ENCODE measurements at places on chromosomes 7 and 10.

GRCh38 chr7:115116773-115117715 is 195.2 kb downstream of the MDFIC start:
- DNase-seq, result no peak

GRCh38 chr7:112437072-112437471 is 13.2 kb upstream of the IFRD1 start:
- no peak for DNase-seq

DNA sequence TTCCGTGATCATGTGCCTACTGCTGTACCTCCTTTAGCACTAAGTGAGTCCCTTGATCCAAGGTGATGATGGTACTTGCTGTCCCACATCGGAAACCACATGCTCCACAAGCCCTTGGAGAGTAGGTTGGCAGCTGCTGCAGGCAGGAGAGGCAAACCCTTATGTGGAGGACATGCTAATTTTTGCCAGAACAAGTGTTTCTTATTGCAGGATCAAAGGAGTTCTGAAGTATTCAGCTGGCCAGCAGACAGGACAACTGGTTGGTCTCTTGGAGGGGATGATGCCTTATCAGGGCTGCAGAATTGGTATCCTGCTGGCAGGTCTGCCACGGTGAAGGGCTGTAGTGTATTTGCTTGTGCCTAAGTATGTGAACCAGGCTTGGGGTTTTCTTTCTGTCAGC is 36.8 kb downstream of the NACAD start:
- DNase-seq, result no peak

DNA sequence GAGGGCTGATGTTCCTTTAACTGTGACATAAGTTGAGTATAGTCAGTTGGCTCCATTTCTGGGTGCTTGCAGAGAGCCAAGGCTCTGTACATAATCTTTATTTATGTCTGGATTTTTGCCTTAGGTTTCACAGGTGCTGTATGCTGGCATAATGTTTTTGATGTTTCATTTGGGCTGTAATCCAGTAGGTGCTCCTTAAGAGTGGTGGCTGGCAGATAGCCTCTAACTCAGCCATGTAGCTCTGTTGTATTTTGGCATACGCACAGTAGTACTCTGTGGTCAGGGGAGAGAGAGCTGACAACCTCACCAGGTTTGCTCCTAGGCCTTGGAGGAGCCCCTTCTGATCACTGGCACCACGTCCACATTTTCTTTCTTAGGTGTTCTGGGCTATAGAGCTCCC is 61.1 kb downstream of the RNF133 start:
- no peak for DNase-seq

- no peak for DNase-seq
Observed at GRCh38 chr7:41183741-41184140, 519.1 kb downstream of the INHBA start.

GRCh38 chr7:98294798-98295382 is 13.4 kb downstream of the BRI3 start:
- DNase-seq, result no peak

- DNase-seq, result no peak
Observed at GRCh38 chr7:5477723-5478531, 54.3 kb upstream of the TNRC18 start.

GRCh38 chr10:23981520-23982309 is 227.2 kb upstream of the KIAA1217 start:
- no peak for DNase-seq

- DNase-seq, result no peak
Observed at GRCh38 chr7:159153511-159153910, 8.8 kb upstream of the VIPR2 start.

DNA sequence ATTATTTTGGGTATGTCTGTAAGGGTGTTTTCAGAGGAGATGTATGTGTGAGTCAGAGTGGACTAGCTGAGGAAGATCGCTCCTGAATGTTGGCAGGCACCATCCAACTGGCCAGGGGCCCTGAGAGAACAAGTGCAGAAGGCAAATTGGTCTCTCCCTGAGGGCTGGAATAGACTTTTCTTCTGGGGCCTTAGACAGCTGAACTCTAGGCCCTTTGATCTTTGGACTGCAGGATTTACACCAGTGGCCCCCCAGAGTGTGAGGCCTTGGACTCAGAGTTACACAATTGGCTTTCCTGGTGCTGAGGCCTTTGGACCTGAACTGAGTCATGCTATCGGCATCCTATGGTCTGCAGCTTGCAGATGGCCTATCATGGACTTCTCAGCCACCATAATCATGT is 217.2 kb downstream of the REEP3 start:
- DNase-seq, result no peak

DNA sequence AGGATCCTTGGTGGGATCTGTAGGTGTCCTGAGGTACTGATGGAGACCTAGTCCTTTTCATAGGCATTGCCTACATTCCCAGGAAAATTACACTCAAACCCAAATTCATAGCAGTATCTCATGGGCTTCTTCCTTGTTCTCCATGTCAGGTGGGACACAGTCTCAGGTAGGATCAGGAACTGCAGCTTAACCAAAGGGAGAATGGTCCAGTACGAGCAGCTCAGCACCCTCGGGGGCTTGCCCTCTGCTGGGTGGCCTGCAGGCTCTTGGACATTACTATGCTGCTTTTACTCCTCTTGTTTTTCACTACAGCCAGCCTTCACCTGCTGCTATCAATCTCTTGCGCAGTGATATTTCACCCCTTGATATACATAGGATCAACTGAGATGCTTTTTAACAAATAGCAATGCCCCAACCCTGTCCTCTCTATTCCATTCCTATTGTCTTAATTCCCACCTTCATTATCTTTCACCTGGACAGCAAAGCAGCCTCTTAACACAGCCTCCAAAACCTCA is 28.6 kb downstream of the PLA2G12B start:
- no peak for DNase-seq

- DNase-seq, result no peak
Observed at GRCh38 chr10:125565046-125565445, 117.9 kb downstream of the TEX36 start.

DNA sequence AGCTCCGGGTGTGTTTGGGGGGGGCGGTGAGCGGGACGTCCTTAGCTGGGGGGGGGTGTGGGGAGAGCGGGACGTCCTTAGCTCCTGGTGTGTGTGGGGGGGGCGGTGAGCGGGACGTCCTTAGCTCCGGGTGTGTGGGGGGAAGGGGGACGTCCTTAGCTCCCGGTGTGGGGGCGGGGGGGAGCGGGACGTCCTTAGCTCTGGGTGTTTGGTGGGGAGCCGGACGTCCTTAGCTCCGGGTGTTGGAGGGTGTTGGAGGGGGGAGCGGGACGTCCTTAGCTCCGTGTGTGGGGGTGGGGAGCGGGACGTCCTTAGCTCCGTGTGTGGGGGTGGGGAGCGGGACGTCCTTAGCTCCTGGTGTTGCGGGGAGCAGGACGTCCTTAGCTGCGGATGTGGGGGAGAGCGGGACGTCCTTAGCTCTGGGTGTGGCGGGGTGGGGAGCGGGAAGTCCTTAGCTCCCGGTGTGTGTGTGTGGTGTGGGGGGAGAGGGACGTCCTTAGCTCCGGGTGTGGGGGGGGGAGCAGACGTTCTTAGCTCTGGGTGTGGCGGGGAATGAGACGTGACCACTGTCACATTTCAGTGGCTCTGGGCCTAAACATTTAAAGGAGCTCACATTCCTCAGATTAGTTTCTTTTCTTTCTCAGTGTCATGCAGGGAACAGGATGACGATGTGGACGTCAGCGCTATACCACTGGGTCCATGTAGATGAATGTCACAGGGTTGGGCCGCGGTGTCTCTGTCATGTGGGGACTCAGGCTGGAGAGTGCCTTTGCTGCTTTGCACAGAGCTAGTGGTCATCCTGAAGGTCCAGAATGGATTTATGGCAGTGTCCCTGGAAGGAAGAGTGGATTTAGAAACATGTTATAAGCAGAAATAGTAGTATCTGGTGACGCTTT is 7.5 kb downstream of the DYNC2I1 start:
- peak; percentile 54 for DNase-seq

- no peak for DNase-seq
Observed at GRCh38 chr7:101232141-101232850, 5.3 kb downstream of the CLDN15 start.

GRCh38 chr7:104936546-104936945 is 77.5 kb upstream of the KMT2E start:
- no peak for DNase-seq

DNA sequence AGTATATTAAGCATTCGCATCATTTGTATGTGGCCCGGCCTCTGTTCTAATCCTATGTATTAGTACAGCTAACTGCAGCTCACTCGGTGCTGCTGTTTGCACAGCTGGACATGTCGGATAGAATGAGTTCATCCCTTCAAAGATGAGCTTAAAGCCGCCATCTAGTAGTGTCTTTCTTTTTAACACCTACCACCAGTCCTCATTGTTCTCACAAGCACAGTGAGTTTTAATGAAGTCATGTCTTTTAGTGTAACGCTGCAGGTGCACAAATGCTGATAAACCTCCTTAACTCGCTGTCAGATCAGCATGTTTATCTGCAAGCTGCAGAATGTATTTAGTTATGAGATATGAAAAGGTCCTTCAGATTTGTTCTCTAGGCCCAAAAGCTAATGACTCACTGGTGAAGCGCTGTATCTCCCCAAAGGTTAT is 247.5 kb downstream of the MTERF1 start:
- no peak for DNase-seq
